Stimulated activated CD8-positive, alpha-beta memory T cell treated with anti-CD3 and anti-CD28 coated beads, Interleukin-4, amount 100 ng/mL, for 1 hour (primary cell): ENCODE measurements at places on chromosomes 5 and 9.

- DNase-seq, result no peak
These were observed 188.7 kb upstream of the TLE4 start for GRCh38 chr9:79383096-79383495.

DNA sequence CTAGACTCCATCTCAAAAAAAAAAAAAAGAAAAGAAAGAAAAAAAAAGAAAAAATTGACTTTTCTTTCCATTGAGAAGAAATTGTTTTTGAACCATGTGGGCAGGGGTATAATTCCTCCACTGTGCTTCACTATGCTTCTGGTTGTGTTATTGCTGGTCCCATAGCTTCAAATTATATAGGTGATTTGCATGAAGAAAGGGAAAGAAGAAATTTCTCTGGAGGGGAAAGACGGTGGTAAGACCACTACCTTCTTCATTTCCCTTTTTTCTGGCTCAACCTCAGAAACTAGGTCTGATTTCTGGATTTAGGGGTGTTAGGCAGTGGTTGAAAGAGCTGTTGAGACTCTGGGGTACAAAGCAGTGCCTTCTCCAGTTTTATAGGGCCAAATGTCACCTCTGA lies 29.3 kb upstream of the HSPB3 start:
- DNase-seq, result no peak

- DNase-seq, result no peak
These were observed 105.5 kb upstream of the PDE4D start for GRCh38 chr5:59999056-59999455.

DNA sequence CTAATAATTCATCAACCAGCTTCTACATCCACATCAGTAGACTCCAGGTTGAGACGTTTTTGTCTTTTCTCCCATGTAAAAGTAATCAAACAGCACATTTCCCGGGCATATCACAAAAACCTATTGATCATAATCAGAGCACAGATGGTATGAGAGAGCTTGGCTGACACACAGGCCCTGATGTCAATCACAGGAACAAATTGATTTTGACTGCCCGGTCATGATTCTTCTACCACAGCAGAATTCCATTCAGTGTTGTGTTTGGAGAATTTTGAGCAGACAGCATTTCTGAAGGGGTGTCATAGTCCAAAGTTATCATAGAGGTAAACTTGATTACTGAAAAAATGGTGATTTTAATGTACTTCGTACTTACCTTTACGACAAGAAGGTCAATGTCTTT lies 351.1 kb downstream of the ZSWIM6 start:
- DNase-seq, result no peak

- DNase-seq, result no peak
These were observed 407.1 kb upstream of the EDIL3 start for GRCh38 chr5:84791730-84792129.
